ENCODE measurements at places on chromosomes 12 and 14.

GRCh38 chr12:6540181-6540877 is 6.0 kb downstream of the GAPDH start:
- DNase-seq = peak; percentile 99

DNA sequence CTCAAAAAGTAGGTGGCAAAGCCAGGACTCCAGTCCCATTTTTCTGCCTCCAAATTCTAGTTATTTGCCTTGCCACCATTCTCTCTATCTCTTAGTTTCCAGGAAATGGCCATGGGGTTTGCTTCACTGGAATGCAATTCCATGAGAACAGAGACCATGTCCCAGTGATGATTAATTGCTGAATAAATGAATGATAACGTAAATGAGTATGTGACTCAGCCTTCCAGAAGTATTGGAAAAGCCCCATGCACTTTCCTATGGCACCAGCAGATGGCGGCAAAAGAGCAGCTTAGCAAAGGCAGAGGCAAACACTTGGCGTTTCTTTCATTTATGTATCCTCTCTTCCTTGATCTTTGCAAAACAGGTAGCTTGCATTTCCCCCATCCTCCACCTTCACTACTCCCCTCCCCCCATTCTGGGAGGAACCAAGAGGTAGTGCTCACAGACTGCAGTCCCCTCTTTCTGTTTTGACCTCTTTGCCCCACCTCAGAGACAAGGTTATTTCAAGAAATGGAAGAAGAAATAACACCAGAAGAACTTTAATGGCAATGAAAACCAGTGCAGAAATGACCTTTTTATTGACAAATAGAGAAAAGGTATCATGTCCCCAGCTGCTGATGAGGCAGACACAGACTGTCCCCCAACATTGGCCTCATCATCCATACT is 21.3 kb downstream of the TBX3 start:
- peak; percentile 92 for DNase-seq

GRCh38 chr12:90027889-90028634 is 319.4 kb upstream of the ATP2B1 start:
- DNase-seq = peak; percentile 71

DNA sequence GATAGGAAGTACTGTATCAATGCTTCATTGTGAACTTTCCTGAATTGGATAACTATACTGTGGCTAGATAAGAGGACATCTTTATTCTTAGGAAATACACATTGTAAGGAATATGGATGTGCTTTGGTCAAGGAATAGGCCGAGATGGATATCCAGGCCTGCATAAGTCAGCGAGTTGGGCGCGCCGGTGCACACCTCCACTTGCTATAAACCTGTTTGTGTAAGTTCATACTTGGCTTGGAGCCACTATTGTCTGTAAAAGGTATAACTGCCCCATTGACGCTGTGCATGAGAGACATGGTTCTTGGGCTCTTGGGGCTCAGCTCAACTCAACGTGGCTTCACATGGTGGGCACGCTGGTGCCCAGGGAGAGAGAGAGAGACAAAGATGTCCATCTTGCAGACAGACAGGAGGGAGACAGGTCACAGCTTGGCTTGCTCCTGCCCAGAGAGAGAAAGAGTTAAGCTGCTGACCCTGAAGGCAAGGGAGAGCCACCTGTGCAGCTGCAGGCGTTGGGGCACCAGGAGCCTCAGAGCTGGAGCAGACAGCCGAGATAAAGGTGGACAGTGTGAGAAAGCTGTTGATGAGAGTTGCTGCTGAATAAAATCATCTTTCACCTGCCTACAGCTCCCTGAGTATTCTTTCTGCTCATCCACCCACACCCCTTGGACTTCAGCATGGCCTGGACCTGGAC is 34.1 kb upstream of the COCH start:
- no peak for DNase-seq

- DNase-seq = no peak
Measured at GRCh38 chr14:73696466-73697400, 17.5 kb downstream of the PNMA1 start.

- no peak for DNase-seq
Measured at GRCh38 chr12:108547686-108548085, 13.3 kb downstream of the SART3 start.

- DNase-seq = no peak
Measured at GRCh38 chr12:2719392-2719791, 75.4 kb upstream of the FKBP4 start.

DNA sequence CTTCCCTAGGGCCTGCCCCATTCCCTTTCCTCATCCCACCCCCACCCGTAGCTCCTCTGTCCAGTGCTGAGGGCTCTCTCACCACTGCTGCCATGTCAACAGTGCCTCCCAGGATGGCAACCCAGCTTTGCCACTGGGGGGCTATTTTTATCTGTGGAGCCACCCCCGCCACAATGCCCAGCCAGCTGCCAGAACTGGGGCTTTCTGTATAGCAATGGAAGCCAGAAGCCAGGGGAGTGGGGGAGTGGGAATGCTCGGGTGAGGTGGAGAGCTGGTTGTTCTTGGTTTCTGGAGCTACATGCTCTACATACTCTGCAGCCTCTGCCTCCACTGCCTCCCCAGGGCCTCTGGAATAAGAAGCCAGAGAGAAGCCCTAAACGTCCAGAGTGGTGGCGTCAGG is 8.9 kb downstream of the PDE1B start:
- DNase-seq = no peak

- DNase-seq = no peak
Measured at GRCh38 chr14:34064349-34064748, 113.5 kb upstream of the EGLN3 start.

DNA sequence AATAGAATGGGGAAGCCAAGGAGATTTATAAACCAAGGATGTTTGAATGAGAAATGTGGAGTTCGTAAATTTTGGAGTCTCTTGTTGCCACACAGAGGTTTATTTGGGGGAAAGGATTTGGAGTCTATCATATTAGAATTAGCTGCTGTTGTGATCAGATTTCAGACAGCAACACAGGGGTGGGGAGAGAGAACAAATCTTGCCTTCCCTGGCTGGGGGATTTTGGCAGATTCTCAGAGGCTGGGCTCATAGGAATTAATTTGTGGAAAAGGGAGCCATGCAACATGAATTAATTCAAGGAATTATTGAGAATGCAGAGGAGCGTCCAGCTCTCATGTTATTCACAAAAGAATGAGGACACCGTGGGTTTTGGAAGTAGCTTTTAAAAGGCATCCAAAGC is 73.9 kb upstream of the PRMT8 start:
- no peak for DNase-seq

DNA sequence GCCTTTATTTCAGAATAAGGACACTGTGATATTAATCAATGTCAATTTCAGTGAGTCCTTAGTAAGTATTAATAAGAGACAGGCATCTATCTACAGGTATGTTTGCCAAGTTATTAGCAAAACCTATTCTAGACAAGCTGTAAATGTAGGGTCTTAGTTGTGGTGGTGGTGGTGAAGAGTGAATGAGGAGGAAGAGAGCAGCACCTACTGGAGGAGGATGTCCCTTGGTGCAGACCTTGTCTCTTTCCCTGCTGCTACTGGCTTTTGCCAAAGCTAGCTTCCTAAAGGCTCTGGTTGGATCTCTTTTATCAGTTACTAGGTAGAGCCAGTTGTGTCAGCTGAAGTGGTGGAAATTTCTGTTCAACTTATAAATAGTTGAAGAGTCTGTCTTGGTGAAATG is 304.8 kb upstream of the ATP2B1 start:
- peak; percentile 66 for DNase-seq

DNA sequence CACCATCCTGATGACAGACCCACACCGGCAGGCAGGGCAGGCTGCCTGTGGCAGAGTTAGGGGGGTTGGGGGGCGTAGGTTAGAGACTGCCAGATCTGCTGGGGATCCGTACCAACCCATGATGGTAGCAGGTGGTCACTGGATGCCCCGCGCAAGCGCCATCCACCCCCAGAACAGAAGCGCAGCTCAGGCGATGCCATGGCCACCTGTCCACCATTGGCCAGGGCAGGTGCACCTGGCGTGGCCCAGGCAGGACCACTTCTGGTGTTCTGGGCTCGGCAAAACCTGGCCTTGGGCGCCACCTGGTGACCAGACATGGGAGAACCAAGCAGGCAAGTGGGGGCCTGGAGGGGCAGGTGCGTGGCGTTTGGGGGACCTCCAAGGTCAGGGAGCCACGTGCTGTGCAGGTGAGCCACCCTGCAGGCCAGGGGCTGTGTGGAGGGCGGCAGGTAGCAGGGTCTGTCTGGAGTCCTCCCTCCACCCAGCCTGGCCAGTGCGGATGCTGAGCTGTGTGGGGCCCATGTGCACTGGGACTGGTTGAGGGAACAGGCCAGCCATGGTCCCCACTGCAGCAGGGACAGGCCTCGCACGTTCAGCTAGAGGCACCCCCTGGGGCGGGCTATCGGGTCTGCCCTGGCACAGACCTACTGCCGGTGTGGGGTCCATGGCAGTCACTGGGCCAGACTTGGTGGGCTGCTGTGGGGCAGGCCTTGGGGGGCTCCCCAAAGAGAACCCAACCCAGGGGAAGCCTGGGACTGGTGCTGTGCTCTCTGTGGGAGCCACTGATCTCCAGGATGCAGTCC is 15.6 kb downstream of the BAG5 start:
- DNase-seq = peak; percentile 82

GRCh38 chr12:80269803-80270552 is 170.6 kb downstream of the OTOGL start:
- DNase-seq = no peak

DNA sequence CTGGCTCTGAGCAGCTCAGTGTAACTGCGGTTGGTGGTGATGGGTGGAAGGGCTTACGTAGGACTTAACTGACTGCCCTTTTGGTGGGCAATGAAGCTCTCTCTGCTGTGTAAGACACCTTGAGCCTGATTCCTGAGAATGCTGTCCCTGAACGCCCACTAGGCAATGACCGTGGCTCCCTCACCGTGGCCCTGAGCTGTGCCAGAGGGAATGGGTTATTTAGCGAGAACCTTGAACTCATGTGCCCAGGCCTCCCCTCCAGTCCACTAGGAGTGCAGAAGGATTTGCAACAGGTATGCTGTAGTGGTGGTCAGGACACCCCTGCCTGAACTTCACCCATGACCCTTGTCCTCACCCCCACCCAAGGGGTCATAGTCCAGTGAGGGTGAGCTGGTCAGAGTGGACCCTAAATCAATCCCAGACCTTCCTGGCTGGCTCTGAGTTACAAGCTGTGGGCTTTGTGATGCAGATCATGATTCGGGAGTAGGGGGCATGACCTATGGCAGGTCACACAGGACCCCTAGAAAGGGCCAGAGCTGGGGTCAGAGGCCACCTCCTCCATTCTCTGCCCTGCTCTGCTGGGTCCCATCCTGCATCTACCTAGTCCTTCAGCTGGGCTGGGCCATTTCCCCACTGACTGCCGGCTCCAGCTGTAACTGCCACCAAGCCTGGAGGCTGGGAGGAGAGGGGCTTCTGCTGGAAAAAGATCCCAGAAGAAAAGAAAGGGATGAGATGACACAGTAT is 14.5 kb upstream of the ANKRD33 start:
- peak; percentile 57 for DNase-seq

GRCh38 chr12:4259099-4259498 is 14.5 kb upstream of the CCND2 start:
- DNase-seq = no peak

DNA sequence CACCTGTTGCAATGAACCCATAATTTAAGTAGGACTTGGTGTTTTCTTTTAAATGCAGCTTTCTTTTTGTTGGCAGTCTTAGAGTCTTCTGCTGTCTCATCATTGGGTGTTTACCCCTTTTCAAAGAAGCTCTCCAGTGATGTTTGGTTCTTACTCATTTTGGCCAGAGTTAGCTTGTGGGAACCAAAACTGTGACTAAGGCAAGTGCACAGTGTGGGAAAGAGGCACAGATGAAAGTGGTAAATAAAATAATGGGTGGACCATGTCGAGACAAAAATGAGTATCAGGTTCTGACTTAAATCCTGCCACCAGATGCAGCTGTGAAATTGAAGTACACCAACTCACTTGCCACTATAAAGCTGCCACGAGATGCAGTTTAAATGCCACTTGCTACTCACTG is 615.4 kb upstream of the MIS18BP1 start:
- no peak for DNase-seq

DNA sequence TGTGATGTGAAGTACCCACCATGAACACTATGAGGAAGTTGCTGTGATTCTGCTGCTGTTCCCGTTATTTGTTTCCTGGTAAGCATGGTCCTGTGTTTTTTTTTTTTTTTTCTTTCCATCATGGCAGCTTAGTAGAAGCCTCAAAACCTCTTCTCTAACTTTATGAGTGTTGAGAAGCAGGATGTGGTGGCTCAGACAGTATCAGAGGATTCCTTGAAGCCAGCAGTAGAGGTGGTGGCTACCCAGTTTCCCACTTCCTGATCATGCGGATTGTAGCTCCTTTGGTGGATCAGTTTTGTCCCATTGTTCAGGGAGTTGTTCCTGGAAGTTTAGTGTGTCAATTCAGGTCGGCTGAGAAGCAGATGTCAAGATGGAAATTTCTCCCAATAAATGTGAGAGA is 175.8 kb downstream of the ATP23 start:
- DNase-seq = no peak

- DNase-seq = peak; percentile 24
Measured at GRCh38 chr14:90273532-90273931, 17.2 kb downstream of the PSMC1 start.

GRCh38 chr12:5399266-5399665 is 32.6 kb upstream of the NTF3 start:
- no peak for DNase-seq

GRCh38 chr12:112283546-112283945 is 98.7 kb downstream of the HECTD4 start:
- DNase-seq = no peak

DNA sequence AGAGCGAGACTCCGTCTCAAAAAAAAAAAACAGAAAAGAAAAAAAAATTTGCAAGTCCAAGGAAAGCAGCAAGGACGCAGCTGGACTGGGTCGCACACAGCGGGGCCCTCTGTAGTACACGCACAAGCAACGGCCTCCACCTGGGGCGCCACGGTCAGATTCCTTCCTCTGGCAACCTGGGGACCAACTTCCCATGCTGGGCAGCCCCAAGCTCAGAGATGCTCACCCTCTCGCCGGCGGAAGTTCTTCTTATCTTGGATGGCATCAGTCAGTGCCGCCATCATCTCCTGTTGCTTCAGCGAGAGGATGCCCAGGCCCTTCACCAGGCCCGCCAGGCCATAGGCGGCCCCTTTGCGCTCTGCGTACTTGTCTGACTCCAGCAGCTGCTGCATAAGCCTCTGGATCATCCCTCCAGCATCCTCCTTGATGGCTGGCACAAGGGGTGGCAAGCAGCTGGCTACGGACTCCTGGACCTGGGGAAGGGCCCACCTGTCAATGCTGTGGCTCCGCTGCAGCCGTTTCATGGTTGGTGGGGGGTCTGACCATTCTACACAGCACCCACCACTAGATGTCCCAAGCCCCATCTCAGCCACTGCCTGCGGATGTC is 34.5 kb upstream of the RAB35 start:
- DNase-seq = no peak

All from islet precursor cell (in vitro differentiated cells).